ENCODE measurements at places on chromosomes 6 and 20. TPM values are rescaled to one million over a fixed set of nuclear protein-coding genes. Genes with fewer than 3 reads are reported as not detected.

DNA sequence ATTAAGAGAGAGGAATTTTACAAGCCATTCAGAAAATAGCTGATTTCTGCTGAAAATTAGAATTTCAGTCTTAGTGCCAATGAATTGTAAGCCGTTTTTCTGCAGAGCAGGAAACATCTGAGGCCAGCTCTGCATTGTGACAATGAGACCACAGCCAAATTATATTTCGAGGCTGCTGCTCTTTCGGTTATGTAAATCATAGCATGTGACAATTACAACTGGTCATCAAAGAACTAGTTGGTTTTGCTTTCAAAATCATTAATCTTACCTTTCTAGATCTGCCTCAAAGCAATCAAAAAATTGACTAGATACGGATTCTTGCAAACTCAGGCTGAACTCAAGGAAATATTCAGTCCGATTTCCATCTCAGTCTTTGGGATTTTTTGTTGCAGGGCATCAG, 33.4 kb upstream of the INSM1 start:
- no peak for DNase-seq
- no peaks in the 10 kb centered on the region for H3K4me1 ChIP-seq
- no peak overlapping the region for H3K4me3 ChIP-seq
- no peak overlapping the region for H3K27ac ChIP-seq
- no peaks in the 10 kb centered on the region for H3K27me3 ChIP-seq

DNA sequence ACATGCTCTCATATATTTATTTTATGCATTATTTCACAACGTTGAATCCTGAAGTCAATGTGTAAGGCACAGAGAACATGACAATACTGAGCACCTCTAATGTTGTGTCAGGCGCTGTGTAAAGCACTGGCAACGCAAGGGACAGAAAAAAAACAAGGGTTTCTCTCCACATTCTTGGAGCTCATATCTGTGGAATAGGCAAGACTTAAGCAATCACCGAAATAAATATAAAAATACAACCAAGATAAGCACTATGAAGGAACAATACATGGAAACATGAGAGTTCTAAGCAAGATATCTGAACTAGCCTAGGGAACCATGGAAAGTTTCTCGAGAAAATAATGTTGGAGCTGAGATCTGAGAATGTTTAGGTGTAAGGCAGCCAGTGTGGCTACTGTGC, 1.7 kb upstream of the DST start:
- no peak overlapping the region for H3K4me3 ChIP-seq
- H3K4me1 ChIP-seq: peaks cover 11% of the 10 kb centered on the region
- peak overlapping the region; percentile 45 for H3K27ac ChIP-seq

DNA sequence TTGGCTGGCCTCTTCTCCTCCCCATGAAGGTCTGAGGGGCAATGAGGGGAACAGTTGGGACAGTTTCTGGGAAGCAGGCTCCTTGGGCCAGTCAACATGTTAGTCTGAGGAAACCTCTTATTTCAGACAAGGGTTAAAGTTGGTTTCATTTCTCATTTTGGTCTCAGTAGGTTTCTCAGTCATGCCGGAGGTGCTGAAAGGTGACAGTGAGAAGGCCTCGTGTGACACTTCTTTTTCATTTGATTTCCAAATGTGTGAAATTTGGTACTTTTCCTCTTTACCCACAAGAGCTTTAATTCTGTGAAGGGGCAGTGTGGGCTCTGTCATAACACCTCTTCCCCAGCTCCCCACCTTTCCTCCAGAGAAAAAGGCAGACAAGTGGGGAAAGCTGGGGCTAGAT, 7.5 kb upstream of the GLP1R start:
- no peak overlapping the region for H3K27ac ChIP-seq
- no peak overlapping the region for H3K4me3 ChIP-seq
- H3K36me3 ChIP-seq: no peaks in the 10 kb centered on the region
- no peaks in the 10 kb centered on the region for H3K4me1 ChIP-seq
- DNase-seq: no peak
- no peaks in the 10 kb centered on the region for H3K27me3 ChIP-seq

GRCh38 chr6:168385858-168386735, 54.9 kb upstream of the SMOC2 start:
- no peaks in the 10 kb centered on the region for H3K36me3 ChIP-seq
- H3K27me3 ChIP-seq: no peaks in the 10 kb centered on the region
- no peak overlapping the region for H3K27ac ChIP-seq
- peaks cover 10% of the 10 kb centered on the region for H3K4me1 ChIP-seq

The DPPA5 gene
- total RNA-seq: not detected

- H3K27me3 ChIP-seq: no peaks in the 10 kb centered on the region
- no peak overlapping the region for H3K27ac ChIP-seq
- no peaks in the 10 kb centered on the region for H3K4me1 ChIP-seq
- no peak for DNase-seq
- no peak overlapping the region for H3K4me3 ChIP-seq
- peaks cover 31% of the 10 kb centered on the region for H3K36me3 ChIP-seq
Observed at GRCh38 chr6:145895802-145896201, 68.4 kb downstream of the SHPRH start.

DNA sequence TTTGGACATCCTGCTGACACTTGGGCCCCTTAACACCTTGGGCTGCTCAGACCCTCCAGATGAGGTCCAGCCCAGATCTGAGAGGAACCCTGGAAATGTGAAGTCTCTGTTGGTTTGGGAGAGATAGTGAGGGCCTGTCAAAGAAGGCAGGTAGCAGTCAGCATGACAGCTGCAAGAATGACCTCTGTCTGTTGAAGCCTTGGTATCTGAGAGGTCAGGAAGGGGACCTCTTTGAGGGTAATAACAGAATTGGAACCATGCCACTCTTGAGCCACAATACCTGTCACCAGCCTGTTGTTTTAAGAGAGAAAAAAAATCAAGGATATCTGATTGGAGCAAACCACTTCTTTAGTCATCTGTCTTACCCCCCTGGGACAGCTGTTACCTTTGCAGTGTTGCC, 4.2 kb downstream of the SYS1 start:
- H3K36me3 ChIP-seq: peaks cover 36% of the 10 kb centered on the region
- H3K4me1 ChIP-seq: no peaks in the 10 kb centered on the region
- H3K27me3 ChIP-seq: no peaks in the 10 kb centered on the region
- no peak overlapping the region for H3K27ac ChIP-seq

The AIF1 gene
- total RNA-seq: 1.7 TPM

DNA sequence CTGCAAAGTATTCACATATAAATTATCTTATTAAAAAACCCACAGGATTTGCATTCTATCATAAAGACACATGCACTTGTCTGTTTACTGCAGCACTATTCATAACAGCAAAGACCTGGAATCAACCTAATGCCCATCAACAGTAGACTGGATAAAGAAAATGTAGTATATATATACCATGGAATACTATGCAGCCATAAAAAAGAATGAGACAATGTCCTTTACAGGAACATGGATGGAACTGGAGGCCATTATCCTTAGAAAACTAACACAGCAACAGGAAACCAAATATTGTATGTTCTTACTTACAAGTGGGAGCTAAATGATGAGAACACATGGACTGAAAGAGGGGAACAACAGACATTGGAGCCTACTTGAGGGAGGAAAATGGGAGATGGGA, 97.0 kb downstream of the FAM217A start:
- DNase-seq: no peak
- no peak overlapping the region for H3K27ac ChIP-seq
- no peaks in the 10 kb centered on the region for H3K27me3 ChIP-seq
- no peaks in the 10 kb centered on the region for H3K36me3 ChIP-seq
- no peaks in the 10 kb centered on the region for H3K4me1 ChIP-seq

GRCh38 chr6:1544603-1545002, 65.1 kb upstream of the FOXC1 start:
- H3K4me3 ChIP-seq: no peak overlapping the region
- H3K36me3 ChIP-seq: peaks cover 23% of the 10 kb centered on the region
- DNase-seq: no peak

- H3K27ac ChIP-seq: no peak overlapping the region
- H3K4me1 ChIP-seq: no peaks in the 10 kb centered on the region
- no peak for DNase-seq
- no peak overlapping the region for H3K4me3 ChIP-seq
- no peaks in the 10 kb centered on the region for H3K27me3 ChIP-seq
Observed at GRCh38 chr20:18985551-18985950, 172.0 kb downstream of the SCP2D1 start.

DNA sequence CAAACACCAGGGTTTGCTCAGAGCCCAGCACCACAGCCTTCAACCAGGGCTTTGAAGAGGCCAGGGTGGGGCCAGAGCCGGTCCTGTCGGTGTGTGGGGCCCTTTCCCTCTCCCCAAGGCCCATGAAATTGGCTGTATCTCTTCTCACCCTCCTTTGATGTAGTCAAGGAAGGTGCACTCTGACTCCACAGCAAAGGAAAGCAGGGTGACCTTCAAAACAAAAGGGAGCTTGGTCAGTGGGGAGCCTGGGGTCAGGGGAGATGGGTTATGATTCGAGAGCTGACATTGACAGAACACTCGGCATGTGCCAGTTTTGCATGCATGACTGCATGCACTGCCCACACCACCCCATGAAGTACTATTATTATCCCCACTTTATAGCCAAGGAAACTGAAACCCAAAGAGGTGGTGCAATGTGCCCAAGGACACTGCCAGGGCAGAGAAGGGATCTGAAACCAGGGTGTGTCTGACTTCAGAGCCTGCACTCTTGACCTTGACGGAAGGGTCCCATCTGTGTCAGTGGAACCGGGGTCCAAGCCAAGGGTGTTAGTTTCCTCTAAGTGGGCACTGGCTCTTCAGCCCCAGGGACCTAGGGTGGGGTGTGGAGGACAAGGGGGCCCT, 55.4 kb downstream of the RAB44 start:
- no peak for DNase-seq
- no peaks in the 10 kb centered on the region for H3K4me1 ChIP-seq
- H3K36me3 ChIP-seq: no peaks in the 10 kb centered on the region
- H3K27me3 ChIP-seq: no peaks in the 10 kb centered on the region
- no peak overlapping the region for H3K4me3 ChIP-seq

GRCh38 chr6:2978923-2979322, 7.6 kb upstream of the SERPINB6 start:
- no peak overlapping the region for H3K27ac ChIP-seq
- peaks cover 11% of the 10 kb centered on the region for H3K4me1 ChIP-seq
- H3K4me3 ChIP-seq: no peak overlapping the region
- no peaks in the 10 kb centered on the region for H3K27me3 ChIP-seq

GRCh38 chr20:481167-481566, 18.8 kb upstream of the TBC1D20 start:
- H3K36me3 ChIP-seq: peaks cover 40% of the 10 kb centered on the region
- peaks cover 7% of the 10 kb centered on the region for H3K4me1 ChIP-seq
- DNase-seq: no peak
- no peak overlapping the region for H3K4me3 ChIP-seq
- no peak overlapping the region for H3K27ac ChIP-seq
- H3K27me3 ChIP-seq: no peaks in the 10 kb centered on the region

DNA sequence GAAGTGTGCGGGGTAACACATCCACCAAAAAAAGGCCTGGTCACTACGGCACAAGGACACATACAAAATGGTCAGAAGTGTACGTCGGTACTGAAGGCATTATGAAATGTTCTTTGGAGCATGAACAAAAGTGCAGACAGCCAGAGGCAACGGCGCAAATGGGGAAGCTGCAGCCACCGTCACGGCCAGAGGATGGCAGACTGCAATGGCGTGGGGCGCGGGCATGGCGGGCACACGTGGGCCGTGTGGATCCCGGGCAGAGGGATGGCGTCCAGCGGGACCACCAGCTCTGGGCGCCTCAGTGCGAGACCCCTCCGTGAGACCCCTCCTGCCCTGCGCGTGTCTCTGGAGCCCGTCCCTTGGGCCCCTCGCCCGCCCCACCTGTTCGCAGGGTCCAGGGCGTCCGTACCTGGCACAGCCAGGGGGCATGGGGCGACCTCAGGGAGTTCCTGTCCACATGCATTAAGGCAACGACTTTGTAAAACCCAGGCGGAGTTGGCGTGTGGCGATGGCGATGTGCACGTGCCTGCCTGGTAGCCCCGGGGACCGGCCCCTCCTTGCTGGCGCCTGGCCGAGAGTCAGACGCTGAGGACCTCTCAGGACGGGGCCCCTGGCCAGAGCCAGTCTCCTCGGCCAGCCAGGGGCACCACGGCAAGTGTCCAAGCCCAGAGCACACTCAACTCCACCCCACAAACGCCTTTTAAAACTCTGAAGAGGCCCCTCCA, 39.5 kb upstream of the CHRNA4 start:
- no peaks in the 10 kb centered on the region for H3K4me1 ChIP-seq
- H3K27ac ChIP-seq: no peak overlapping the region
- H3K4me3 ChIP-seq: no peak overlapping the region
- no peaks in the 10 kb centered on the region for H3K27me3 ChIP-seq

GRCh38 chr6:43074847-43075669, 1.1 kb upstream of the PTK7 start:
- H3K4me1 ChIP-seq: no peaks in the 10 kb centered on the region
- H3K36me3 ChIP-seq: peaks cover 40% of the 10 kb centered on the region
- H3K27ac ChIP-seq: no peak overlapping the region
- no peak overlapping the region for H3K4me3 ChIP-seq
- H3K27me3 ChIP-seq: peaks cover 4% of the 10 kb centered on the region

The MEP1A gene
- not detected for total RNA-seq

DNA sequence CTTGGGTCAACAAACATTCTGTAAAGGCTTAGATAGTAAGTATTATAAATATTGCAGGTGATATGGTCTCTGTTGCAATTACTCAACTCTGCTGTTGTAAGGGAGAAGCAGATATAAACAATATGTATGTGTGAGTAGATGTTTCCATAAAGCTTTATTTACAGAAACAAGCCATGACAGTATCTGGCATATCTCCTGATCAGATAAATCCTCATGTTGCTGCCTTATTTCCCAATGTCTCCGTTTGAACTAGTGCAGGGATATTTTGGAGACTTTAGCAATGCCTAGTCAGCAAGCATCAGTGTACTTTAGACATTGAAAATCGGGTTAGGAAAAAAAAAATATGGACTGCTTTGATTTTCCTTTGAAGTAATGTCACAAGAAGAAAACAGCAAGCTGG, 96.1 kb downstream of the LAMA2 start:
- DNase-seq: no peak
- H3K27ac ChIP-seq: no peak overlapping the region
- H3K4me1 ChIP-seq: no peaks in the 10 kb centered on the region

DNA sequence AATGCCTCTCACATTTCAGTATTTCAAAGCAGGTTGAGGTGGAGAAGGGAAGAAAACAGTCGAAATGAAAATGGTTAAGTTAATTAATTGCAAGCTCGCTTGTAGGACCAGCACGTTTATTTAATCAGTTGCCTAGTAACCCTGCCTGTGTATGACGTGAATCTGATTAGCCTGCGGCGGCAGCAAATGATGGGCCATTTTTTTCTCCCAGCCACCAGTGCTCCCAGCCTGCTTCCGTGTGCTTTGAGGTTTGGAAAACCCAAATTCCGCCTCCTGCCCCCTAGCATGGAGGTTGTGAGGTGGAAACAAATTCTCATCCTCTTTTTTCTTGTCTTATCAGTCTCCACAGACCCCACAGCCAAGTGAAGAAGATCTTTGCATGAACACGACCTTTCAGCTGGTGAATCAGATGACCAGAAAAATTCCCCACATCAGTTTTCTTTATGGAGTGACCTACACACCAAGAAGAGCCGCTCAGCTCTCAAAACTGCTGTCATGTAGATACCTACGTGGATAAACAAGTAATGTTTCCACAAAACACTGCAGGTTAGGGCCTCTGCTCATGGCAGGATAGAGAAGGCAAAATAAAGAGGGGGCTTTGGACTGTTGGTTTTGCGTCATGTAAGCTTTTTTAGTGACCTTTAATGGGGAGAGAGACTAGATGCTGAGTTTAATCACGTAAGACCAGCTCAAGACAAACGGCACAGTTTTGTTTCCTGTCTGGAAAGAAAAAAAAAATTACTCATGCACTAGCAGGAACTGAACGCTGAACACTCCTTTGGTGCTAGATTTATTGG, 572.9 kb upstream of the NOX3 start:
- DNase-seq: no peak
- no peak overlapping the region for H3K27ac ChIP-seq
- H3K36me3 ChIP-seq: no peaks in the 10 kb centered on the region
- H3K27me3 ChIP-seq: no peaks in the 10 kb centered on the region
- no peaks in the 10 kb centered on the region for H3K4me1 ChIP-seq
